ENCODE measurements at places on chromosomes 2 and 18.

GRCh38 chr18:31976242-31976641 is 33.3 kb upstream of the TRAPPC8 start:
- DNase-seq, result no peak

DNA sequence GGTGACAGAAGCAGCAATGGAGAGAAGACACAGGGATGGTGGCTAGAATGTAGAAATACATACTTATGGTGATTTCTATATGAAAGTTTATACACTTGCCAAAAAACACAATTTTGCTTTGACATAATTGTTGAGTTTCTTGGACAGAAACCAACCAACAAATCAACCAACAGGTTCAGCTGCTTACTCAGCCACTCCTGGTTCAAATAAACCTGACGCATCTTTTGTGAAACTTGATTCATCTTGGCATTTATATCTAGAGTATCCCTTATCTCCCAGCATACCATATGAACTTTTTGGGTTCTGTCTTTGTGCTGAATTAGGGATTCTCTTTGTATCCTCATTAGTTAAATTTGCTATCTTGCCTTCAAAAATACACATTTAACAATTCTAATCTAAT is 54.1 kb upstream of the ERBB4 start:
- no peak for DNase-seq

- DNase-seq, result no peak
These were observed 106.6 kb downstream of the MAPK4 start for GRCh38 chr18:50666536-50666935.

DNA sequence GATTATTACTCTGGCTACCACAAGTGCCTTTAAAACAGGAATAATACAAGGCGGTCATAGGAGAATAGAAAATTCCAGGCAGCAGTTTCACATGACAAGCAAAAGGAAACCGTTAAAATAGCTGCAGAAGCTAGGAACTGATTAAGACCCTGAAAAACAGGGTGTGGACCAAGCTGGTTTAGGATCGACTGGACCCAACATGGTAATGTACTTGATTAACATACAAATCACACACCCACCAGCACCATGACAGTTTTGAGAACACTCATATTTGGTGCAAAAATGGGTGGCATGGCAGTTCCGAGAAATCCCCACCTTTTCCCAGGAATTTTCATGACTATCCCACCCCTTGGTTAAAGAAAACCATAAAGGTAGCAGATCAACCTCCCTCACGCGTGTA is 51.9 kb upstream of the TMEM163 start:
- DNase-seq, result no peak

- DNase-seq, result no peak
These were observed 742.4 kb downstream of the DCDC2C start for GRCh38 chr2:4445821-4446220.

GRCh38 chr18:45588376-45589355 is 26.6 kb upstream of the SLC14A2 start:
- no peak for DNase-seq

Measured in mammary epithelial cell (primary cell).